ENCODE measurements at places on chromosomes 2 and 18. TPM values are rescaled to one million over a fixed set of nuclear protein-coding genes. Genes with fewer than 3 reads are reported as not detected.

Gene CNTNAP5
- not detected for total RNA-seq

Gene DYNAP
- not detected for total RNA-seq

Gene RAB1A
- 128 TPM for total RNA-seq

Gene TLX2
- not detected for total RNA-seq

Gene NPPC
- total RNA-seq = not detected

Data from thoracic aorta endothelial cell (primary cell).